ENCODE measurements at places on chromosomes 4 and X.

- DNase-seq: peak; percentile 80
These were observed 1.7 kb upstream of the STIM2 start for GRCh38 chr4:26858947-26859401.

GRCh38 chr4:100778431-100778830, 260.6 kb upstream of the EMCN start:
- no peak for DNase-seq

GRCh38 chrX:40120838-40121580, 23.3 kb upstream of the BCOR start:
- DNase-seq: no peak

- DNase-seq: no peak
These were observed 95.7 kb downstream of the SPANXN4 start for GRCh38 chrX:143121477-143121876.

DNA sequence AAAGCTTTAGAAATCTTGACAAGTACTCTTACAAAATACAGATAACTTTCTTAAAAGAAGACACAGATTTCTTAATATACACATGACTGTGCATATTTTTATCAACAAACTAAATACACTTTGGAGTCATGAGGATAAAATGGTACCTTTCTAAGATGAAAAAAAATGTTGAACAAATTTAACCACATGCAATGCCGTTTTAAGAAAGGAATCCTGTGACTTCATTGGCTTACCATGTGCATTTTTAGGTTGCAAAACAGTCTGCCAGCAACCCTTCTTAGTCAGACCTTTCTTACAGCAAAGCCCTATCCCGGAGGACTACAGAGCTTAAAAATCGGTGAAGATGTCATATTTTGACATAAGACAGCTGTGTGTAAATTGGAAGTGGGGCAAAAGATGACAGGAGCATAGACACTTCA, 51.7 kb downstream of the GASK1B start:
- DNase-seq: no peak

DNA sequence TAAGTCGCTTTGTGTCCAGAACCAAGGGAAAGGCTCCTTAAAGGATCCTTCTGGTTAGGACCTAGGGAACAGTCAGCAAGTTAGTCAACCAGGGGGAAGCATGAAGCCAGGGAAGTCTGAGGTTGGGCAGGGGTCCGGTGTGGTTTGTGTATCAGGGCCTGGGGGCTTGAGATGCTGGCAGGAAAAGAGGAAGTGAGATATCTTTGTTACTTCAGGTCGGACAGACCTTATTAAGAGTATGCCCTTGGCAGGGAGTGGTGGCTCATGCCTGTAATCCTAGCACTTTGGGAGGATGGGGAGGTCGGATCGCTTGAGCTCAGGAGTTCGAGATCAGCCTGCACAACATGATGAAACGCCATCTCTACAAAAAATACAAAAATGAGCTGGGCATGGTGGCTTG, 52.3 kb upstream of the TRPC5OS start:
- DNase-seq: no peak

DNA sequence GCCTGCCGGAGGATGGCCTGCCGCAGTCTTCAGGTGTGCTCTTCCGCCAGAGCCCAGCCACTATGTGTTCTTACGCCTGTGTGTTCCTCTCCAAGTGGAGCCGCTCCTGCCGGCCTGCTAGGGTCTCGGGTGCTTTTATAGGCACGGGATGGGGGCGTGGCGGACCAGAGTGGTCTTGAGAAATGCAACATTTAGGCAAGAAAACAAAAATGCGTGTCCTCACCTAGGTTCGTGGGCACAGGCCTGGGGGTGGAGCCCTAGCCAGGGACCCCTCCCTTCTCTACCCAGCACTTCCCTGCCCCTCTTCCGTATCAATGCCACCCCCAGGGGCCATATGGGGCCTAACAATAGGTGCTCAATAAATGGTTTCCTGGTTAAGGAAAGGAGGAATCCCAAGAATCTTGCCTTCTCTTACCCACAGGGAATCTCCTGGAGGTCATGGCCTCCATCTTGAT, 34.4 kb upstream of the LRBA start:
- DNase-seq: no peak

GRCh38 chr4:84498935-84499623, at the start of gene NKX6-1:
Gene NKX6-1, minus strand, starts transcription at chr4:84499292. Its CDS starts 1,064 bp downstream, at chr4:84498228.
- peak; percentile 80 for DNase-seq

DNA sequence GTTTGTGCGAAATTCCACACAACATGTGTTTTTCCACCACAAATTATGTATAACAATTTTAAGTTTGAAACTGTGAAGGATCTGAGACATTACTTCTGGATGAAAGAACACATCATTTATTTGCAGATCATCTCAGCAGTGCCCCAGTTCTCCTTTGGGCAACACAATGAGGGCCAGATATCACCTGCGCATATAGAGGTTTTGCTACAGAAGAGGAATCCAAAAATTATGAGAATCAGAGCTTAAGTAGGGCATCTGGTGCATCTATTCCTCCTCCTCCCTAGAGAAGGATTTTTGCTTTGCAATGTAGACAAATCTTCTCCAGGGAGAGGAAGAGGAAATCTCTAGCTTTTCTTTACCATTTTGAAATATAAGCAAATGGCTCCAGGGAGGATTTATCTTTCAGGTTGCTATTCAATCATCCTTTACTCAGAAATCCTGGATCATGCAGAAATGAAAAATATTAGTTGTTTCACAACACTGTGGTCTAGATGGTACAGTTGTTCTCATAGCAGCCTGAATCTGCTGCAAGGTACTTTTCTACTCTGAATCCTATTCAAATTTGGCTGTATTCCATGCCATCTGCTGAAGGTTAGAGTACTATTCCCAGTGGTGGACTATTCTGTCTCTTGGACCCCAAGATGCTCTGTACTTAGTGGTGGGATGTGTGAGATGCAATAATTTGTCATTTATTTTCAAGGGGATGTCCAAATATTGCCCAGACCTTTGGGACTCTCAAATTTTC, 132.1 kb downstream of the SNCA start:
- no peak for DNase-seq

DNA sequence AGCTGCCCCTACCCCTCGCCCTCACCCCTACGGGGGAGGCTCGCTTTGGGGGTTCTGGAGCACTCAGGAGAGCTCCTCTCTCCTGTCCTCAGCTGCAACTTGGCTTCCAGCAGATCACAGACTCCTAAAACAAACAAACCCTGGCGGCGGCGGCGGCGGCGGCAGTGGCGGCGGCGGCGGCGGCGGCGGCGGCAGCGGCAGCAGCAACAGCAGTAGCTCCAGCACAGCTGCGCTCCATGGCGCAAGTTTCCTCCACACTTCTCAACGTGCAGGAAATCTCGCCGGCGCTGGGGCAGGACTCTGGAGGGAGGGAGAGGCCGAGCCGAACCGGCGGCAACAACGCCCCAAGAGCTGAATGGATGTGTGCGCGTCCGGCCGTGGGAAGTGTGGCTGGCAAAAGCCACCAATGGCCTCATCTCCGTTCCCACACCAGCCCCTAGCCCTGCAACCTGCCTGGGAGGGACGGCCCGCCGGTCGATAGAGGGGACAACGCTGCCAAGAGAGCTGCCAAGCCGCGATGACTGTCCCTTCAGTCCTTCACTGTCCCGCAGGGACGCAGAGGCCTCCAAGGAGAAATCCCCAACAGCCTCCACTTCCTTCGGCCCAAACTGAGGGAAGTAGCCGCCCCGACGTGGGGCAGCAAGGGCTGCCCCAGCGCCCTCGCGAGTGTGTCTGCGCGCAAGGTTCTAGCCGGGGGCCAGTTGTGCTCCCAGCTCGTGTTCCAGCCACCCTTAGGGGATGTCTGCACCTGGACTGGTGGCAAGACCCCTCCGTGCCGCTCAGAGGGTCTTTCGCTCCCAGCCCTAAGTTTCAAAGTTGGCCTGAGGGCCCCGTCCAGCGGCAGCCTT, 775 bp downstream of the SHROOM4 start:
- peak; percentile 1 for DNase-seq

GRCh38 chr4:152325831-152326230, 210.1 kb downstream of the FBXW7 start:
- no peak for DNase-seq

- DNase-seq: no peak
These were observed 8.0 kb downstream of the CHIC2 start for GRCh38 chr4:54056360-54056759.

DNA sequence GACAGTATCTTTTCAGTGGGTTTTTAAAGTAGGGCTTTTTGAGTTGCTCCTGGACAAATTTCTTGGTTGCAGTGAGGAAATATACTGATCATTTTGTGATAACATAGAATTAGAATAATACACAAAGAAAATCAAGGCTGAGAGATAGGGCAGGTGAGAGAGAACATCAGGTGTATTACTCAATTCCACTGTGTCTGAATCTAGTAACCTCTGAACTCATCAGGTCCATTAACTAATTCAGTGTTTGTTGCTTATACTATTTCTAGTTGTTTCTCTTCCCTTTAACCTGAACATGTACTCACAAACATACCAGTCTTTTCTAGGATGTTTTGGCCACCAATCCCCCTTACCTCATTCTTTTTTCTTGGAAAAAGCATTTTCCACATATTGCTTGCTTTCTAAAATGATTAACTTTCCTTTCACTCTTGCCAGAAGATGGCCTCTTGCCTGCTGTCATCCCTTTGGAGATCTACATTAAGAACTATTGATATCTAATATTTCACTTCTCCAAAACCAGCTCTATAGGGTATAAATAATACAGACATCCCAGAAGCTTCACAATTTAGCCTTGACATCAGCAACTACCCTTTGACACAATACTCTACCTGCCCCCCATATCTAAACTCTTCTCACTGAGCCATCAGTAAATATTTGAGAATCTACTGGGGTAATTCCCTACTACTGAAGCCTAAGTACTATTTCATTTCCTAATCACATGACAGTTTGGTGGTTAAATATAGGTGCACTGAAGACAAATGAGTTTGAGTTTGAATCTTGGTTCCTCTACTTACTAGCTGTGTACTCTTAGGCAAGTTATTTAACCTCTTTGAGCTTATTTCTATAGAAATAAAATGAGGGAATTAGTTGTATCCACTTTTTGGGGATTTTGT, 470.8 kb upstream of the IGFBP7 start:
- no peak for DNase-seq

DNA sequence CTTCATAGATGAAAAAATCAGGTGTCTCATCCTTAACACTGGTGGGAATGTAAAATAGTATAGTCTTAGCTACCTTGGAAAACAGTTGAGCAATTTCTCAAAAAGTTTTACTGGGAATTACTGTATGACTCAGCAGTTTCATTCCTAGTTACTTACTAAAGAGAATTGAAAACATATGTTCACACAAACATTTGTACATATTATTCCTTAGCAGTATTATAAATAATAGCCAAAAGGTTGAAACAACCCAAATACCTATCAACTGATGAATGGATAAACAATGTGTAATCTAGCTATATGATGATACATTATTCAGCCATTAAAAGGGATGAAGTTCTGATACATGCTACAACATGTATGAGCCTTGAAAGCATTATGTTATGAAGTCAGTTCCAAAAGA, 41.7 kb downstream of the RBM46 start:
- no peak for DNase-seq

DNA sequence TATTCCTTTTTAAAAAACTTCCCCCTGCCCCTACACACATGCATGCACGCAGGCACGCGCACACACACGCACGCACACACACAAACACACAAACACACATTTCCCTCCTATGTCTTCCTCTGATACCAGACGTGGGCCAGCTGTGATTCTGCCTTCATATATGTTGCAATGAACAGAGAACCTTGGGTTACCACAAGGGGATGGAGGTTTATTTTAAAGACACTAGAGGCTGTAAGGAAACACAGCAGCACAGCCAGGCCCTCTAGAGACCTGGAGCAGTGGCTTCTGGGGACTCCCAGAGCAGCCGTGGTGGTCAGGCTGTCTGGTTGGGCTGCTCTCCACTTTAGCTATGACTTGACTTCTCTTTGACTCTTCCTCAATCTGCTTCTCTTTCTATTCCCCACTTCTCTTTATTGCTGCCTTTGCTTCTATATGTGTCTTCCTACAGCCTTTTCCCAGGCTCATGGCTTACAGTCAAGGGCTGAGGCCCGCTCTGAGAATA, 3.2 kb upstream of the TLR10 start:
- DNase-seq: no peak
